ENCODE measurements at places on chromosomes 1 and 21.

- DNase-seq, result no peak
These were observed 8.0 kb downstream of the RNPEP start for GRCh38 chr1:201990427-201990826.

GRCh38 chr1:6385488-6386191, 7.9 kb downstream of the ACOT7 start:
- no peak for DNase-seq

GRCh38 chr1:39205102-39205780, 746 bp downstream of the MACF1 start:
- no peak for DNase-seq

- DNase-seq, result no peak
These were observed 19.8 kb downstream of the CSF1 start for GRCh38 chr1:109930252-109930993.

GRCh38 chr1:233342086-233342485, 14.6 kb downstream of the MAP3K21 start:
- no peak for DNase-seq

DNA sequence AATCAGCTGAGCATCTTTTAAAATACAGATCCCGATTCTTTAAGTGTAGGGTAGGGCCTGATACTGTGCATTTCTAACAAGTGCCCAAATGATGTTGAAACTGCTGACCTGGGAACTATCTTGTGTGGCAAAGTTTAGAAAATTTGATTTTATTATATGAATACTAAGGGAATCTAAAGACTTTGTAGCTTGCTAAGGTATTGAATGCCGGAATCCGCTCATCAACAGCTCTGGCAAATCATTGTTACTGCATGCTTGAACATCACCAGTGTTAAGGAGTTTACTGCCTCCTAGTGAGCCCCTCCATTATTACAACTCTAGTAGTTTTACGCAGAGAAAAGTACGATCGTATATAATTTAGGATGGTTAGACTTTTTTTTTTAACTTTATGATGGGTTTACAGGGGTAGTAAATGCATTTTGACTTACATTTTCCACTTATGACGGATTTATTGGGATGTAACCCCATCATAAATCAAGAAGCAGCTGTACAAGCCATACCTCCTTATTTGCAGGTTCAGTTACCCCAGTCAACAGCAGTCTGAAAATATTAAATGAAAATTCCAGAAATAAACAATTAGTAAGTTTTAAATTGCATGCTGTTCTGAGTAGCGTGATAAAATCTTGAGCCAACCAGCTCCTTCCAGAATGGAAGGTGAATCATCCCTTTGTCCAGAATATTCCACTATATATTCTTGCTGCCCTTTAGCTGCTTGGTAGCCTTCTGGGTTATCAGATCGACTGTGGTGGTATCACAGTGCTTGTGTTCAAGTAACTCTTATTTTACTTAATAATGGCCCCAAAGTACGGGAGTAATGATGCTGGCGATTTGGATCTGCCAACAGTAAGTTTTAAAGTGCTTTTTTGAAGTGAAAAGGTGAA, 892 bp downstream of the TYW3 start:
- DNase-seq, result peak; percentile 8

DNA sequence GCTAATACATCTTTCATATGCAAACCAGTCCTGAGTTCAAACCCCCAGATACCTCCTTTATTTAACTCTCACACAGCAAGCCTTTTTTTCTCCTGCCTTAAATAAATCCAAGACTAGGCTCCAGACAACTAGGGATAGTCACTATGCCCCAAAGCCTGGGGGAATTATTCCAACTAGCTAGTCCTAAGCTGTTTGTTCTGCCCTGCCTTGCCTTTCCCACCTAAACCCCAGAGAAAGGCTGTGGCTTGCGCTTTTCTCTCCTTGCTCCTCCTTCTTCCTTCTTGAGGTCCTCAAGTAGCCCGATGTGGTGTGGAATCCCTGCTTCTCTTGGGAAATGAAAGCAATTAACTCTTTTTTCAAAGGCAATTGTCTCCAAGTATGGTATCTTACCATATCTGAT, 31.8 kb downstream of the C1orf87 start:
- no peak for DNase-seq
